WTC11 (cell line): ENCODE measurements at places on chromosomes 5 and 9. TPM values are rescaled to one million over a fixed set of nuclear protein-coding genes. Genes with fewer than 3 reads are reported as not detected.

The LCN10 gene
- 2.4 to 3.7 TPM (median 3.3 TPM) in 3 replicates for total RNA-seq

DNA sequence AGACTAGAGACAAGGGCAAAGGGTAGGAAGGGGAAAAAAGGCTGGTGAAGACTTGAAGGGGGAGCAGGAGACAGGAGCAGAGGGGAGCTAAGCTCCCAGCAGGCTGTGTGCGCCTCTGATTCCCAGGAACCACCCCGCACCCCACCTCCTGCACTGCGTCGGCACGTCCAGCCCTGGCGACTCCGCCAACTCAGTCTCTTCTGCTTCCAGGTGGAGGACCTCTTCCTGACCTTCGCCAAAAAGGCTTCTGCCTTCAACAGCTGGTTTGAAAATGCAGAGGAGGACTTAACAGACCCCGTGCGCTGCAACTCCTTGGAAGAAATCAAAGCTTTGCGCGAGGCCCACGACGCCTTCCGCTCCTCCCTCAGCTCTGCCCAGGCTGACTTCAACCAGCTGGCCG is 30.5 kb downstream of the DYNC2I2 start:
- H3K36me3 ChIP-seq, result peaks cover 47% of the 10 kb centered on the region
- no peaks in the 10 kb centered on the region for H3K4me1 ChIP-seq
- no peak overlapping the region for H3K27ac ChIP-seq
- no peak overlapping the region for H3K4me3 ChIP-seq
- no peaks in the 10 kb centered on the region for H3K27me3 ChIP-seq

DNA sequence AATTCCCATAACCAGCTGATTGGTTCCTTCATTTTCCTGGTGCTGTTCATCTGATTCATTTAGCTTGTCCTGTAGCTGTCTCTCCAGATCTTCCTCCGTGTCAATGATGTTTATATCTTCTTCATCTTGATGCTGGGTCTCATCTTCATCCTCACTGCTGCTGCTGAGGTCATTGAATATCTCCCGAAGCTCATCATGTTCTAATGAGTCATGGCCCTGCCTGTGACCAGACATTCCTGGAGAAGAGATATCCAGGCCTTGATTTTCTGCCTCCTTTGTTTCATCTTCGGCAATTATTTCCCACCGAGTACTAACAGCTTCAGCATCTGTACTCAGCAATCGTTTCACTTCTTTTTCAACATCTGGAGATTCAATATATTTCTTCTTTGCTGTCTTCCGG is 1.4 kb downstream of the TAF7 start:
- H3K27me3 ChIP-seq, result peaks cover 24% of the 10 kb centered on the region
- H3K4me3 ChIP-seq, result peak overlapping the region; percentile 99
- no peak for DNase-seq
- peak overlapping the region; percentile 39 for H3K27ac ChIP-seq
- peaks cover 24% of the 10 kb centered on the region for H3K4me1 ChIP-seq

GRCh38 chr9:4168526-4168925 is 131.3 kb downstream of the GLIS3 start:
- no peaks in the 10 kb centered on the region for H3K27me3 ChIP-seq
- no peak for DNase-seq
- H3K36me3 ChIP-seq, result no peaks in the 10 kb centered on the region
- H3K4me3 ChIP-seq, result no peak overlapping the region
- no peaks in the 10 kb centered on the region for H3K4me1 ChIP-seq
- H3K27ac ChIP-seq, result no peak overlapping the region

- H3K27me3 ChIP-seq, result no peaks in the 10 kb centered on the region
- peaks cover 3% of the 10 kb centered on the region; the same call in 1 of the 2 replicates for H3K36me3 ChIP-seq
- H3K4me1 ChIP-seq, result no peaks in the 10 kb centered on the region
- H3K4me3 ChIP-seq, result no peak overlapping the region
These were observed 126.0 kb downstream of the SUSD1 start for GRCh38 chr9:112048924-112049691.

- H3K27ac ChIP-seq, result no peak overlapping the region
- peak; percentile 91 for DNase-seq
- peaks cover 17% of the 10 kb centered on the region for H3K4me1 ChIP-seq
- H3K27me3 ChIP-seq, result peaks cover 62% of the 10 kb centered on the region
- peak overlapping the region; percentile 49 for H3K4me3 ChIP-seq
These were observed 92.3 kb downstream of the LMX1B start for GRCh38 chr9:126705767-126706697.

- no peak for DNase-seq
- H3K4me1 ChIP-seq, result no peaks in the 10 kb centered on the region
- no peak overlapping the region for H3K4me3 ChIP-seq
- H3K27ac ChIP-seq, result 0 out of 2 replicates have a peak overlapping the region, but pooled peaks have one; percentile 75
- H3K27me3 ChIP-seq, result no peaks in the 10 kb centered on the region
These were observed 1118.6 kb upstream of the DMAC1 start for GRCh38 chr9:8917956-8918739.

DNA sequence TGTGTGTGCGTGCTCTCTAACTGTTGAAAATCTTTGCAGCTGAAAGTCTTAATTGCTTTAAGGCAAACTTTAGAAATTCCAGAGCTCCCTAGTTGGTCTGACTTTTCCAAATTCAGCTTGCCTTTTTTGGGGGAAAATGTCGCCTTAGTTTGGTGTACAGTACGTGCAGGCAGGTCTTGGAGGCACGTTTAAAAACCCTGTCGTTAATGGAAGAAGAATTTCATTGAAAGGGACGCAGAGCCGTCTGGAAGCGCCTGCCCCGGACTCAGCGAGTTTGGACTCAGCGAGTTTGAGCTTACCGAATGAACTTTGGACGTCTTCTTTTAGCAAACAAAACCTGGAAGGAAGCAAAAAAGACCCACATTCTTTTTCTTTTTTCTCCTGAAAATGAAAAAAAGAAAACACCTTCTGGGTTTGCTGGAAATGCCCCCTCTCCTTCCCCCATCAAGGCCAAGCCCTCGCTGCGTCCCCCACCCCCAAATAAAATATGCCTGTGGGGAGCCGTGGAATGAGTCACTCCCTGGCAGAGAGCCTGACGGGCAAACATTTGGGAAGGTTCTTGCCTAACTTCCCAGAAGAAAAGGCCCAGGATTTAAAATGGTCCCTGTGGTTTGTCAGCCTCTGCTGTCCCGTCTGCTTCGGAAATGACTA is 1.5 kb downstream of the NEK6 start:
- no peaks in the 10 kb centered on the region for H3K36me3 ChIP-seq
- peaks cover 2% of the 10 kb centered on the region; the same call in 1 of the 2 replicates for H3K27me3 ChIP-seq
- H3K4me3 ChIP-seq, result peak overlapping the region; percentile 87
- DNase-seq, result no peak

- no peaks in the 10 kb centered on the region for H3K36me3 ChIP-seq
- peaks cover 14% of the 10 kb centered on the region for H3K4me1 ChIP-seq
- no peaks in the 10 kb centered on the region for H3K27me3 ChIP-seq
These were observed 58.2 kb downstream of the CRB2 start for GRCh38 chr9:123414204-123414603.

DNA sequence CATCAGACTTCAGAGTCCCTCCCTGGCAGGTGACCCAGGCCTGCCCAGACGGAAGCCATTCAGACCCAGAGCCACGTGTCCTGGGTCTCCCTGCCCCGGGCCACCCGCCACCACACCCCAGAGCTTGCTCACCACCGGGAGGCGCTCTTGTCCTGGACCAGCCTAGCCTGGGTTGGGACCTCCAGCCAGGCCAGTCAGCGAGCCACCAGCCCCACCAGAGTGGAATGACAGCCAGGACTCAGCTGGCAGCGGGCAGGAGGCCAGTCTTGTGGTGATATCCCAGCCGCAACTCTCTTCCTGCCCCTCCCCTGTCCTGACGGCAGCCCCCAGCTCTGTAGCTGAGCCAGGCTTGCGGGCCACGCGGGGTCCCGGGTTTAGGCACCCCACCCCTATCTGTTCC is 1.7 kb upstream of the PTGDS start:
- H3K4me3 ChIP-seq, result no peak overlapping the region
- H3K27ac ChIP-seq, result no peak overlapping the region
- DNase-seq, result peak; percentile 89
- H3K27me3 ChIP-seq, result peaks cover 3% of the 10 kb centered on the region; the same call in 1 of the 2 replicates
- peaks cover 3% of the 10 kb centered on the region; the same call in 1 of the 2 replicates for H3K4me1 ChIP-seq
- H3K36me3 ChIP-seq, result no peaks in the 10 kb centered on the region

DNA sequence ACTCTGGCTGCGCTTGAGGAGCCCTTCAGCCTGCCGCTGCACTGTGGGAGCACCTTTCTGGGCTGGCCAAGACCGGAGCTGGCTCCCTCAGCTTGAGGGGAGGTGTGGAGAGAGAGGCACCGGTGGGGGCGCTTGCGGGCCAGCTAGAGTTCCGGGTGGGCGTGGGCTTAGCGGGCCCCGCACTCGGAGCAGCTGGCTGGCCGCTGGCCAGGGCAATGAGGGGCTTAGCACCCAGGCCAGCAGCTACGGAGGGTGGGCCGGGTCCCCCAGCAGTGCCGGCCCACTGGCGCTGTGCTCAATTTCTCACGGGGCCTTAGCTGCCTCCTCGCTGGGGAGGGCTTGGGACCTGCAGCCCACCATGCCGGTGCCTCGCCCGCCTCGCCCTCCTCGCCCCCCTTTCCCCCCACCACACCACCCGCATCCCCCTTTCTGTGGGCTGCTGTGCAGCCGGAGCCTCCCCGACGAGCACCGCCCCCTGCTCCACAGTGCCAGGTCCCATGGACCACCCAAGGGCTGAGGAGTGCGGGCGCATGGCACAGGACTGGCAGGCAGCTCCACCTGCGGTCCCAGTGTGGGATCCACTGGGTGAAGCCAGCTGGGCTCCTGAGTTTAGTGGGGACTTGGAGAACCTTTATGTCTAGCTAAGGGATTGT is 954.5 kb downstream of the DTWD2 start:
- no peaks in the 10 kb centered on the region; the same call in 1 of the 2 replicates for H3K27me3 ChIP-seq
- H3K4me1 ChIP-seq, result no peaks in the 10 kb centered on the region
- no peak for DNase-seq
- peaks cover 3% of the 10 kb centered on the region; the same call in 1 of the 2 replicates for H3K36me3 ChIP-seq
